ENCODE measurements at places on chromosomes 4 and X. TPM values are rescaled to one million over a fixed set of nuclear protein-coding genes. Genes with fewer than 3 reads are reported as not detected.

The TLR2 gene
- not detected for polyA plus RNA-seq

The RBMXL3 gene
- polyA plus RNA-seq: not detected

The BANK1 gene
- 0.54 TPM for polyA plus RNA-seq

The CTAG1A gene
- not detected for polyA plus RNA-seq

The BRS3 gene
- polyA plus RNA-seq: 0.11 TPM

The RRH gene
- polyA plus RNA-seq: 0.15 TPM

The IDUA gene
- 29.9 TPM for polyA plus RNA-seq

The PFKFB1 gene
- polyA plus RNA-seq: 0.15 TPM

The RHOXF2 gene
- 0.39 TPM for polyA plus RNA-seq

The CNGA1 gene
- polyA plus RNA-seq: 2.2 TPM

The STAP1 gene
- 0.10 TPM for polyA plus RNA-seq

The SLC34A2 gene
- polyA plus RNA-seq: 1.8 TPM

The HAUS3 gene
- polyA plus RNA-seq: 16.3 TPM

The CEP135 gene
- 4.4 TPM for polyA plus RNA-seq

The ARFIP1 gene
- polyA plus RNA-seq: 26.9 TPM

The ATP1B4 gene
- polyA plus RNA-seq: not detected

All from cardiac muscle cell (in vitro differentiated cells and primary cell).